ENCODE measurements at places on chromosomes 5 and 9. TPM values are rescaled to one million over a fixed set of nuclear protein-coding genes. Genes with fewer than 3 reads are reported as not detected.

CDKN2B-AS1 gene
- total RNA-seq, result 0.39 TPM

SYK gene
- total RNA-seq, result 0.07 TPM

PTGR1 gene
- total RNA-seq, result 77.9 TPM

KIAA1191 gene
- 105 TPM for total RNA-seq

GM2A gene
- total RNA-seq, result 18.5 TPM

SMIM33 gene
- not detected for total RNA-seq

ADAM19 gene
- total RNA-seq, result 8.9 TPM

TAS2R1 gene
- total RNA-seq, result not detected

DNA sequence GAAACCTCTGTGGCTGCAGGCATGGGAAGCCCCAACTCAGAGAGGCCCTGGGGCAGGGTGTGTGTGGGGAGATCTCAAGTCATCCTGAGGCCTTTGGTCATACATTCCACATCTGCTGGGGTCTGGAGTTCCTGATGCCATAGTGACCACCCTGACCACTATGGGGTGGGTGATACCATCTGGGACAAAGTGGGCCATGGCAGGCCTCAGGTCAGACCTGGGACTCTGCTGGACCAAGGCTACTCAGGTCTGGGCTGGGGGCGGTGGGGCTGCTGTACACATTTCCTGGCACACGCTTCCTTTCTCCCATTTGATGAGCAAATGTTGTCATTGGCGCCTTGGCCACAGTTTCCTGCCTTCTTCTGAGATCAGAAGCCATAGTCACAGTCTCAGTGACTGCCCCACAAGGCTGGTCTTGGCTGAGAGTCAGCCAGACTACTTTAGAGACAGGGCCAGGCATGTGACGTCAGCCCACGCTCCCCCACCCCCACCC, 15.1 kb upstream of the ACSL6 start:
- no peak for DNase-seq

DNA sequence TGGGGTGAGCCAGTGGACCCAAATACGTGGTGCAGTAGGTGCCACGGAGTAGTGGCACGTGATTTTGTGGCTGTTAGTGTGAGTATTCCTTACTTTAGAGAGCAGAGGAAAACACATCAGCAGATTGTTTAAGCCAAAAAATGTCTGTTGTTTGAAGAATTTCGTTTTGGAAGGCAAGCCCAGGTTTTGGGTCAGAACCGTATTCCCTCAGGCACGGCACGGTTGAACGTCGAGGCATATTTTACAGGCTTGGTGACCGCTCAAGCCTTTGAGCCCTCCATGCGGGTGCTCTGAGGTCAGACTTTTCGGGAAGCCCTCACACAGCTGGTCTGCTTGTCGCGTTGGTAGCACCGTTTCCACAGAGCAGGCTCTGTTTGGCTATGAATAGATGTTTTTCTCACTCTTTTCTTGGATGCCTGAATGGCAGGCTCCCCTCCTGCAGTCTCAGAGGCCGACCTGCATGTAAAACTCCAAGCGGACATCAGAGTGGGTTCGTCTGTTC, 27.2 kb downstream of the NEK6 start:
- DNase-seq, result no peak

DNA sequence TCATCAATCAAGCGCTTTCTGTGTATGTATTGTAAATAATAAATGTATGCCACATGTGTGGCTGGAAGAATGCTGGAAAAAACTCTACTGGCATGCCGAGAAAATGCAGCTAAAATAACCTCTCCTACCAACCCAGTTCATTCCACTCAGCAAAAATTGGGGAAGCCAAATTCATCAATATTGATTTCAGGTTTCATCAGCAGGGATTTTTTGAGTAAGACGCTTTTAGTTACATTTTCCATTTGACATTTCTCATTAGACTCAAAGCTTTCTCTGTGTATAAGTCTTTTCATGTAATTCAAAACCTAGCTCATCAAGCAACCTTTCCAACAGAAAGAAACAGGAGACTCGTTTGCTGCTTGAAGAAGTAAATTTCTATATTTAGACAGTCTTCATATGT, 338.1 kb downstream of the DMRT2 start:
- DNase-seq, result no peak

DNA sequence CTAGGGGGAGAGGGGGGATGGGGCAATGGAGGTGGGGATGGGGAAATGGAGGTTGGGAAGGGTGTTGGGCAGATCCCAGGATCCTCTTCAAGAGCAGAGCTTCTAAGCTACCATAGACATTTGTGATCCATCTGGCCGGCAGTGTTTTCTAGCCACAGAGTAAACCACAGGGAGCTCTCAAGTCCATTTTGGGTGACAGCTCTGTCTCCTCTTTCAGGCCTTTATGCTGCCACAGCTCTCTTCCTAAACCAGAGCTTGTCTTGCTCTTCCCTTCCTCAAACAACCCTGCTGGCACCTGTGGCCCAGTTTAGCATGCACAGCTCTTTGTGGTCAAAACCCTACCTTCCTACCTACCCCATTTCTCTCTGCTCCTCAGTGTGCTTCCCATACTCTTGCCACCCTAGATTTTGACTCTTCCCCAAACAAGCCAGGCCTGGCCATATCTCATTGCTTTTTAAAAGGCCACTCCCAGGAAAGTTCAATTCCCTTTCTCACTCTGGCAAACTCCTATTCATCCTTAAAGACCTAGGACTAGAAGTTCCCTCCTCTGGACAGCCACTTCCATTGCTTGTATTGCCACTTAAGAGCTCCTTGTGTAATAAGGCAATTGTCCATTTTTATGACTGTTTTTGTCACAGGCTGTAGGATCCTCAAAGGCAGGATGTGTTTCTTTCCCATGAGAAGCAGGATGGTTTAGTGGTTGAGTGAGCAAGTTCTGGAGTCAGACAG, 84.3 kb upstream of the PANK3 start:
- no peak for DNase-seq

DNA sequence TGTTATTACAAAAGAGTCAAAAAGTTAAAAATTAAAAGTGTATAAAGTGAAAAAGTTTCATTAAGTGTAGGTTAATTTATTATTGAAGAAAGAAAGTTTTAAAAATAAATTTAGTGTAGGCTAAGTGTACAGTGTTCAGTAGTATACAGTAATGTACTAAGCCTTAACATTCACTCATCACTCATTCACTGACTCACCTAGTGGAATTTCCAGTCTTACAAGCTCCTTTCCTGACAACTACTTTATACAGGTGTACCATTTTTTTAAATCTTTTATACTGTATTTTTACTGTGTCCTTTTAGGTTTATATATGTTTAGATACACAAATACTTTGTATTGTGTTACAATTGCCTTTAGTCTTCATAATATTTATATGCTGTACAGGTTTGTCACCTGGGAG, 530.2 kb upstream of the FAM174A start:
- DNase-seq, result no peak

- DNase-seq, result peak; percentile 37
Measured at GRCh38 chr5:176660860-176661641, 13.8 kb downstream of the TSPAN17 start.

GRCh38 chr9:110276781-110277180, 20.5 kb upstream of the TXN start:
- no peak for DNase-seq

DNA sequence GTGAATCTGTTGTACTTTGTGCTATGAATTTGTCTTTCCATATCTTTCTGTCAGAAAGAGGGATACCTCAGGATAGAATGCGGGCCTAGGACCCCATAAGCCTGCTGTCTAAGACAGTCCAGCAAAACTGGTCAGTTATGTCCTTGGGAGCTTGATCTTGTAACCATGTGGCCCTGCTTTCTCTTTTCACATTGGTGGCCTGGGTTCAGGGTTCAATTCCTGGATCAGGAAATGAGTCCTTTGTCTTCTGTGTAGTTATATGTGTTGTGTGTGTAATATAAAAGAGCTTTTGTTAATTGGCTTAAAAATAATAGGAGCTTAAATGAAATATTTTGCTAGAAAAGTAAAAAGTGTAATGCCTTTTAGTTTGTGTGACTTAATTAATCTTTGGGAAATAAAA, 16.9 kb downstream of the FREM1 start:
- no peak for DNase-seq

DNA sequence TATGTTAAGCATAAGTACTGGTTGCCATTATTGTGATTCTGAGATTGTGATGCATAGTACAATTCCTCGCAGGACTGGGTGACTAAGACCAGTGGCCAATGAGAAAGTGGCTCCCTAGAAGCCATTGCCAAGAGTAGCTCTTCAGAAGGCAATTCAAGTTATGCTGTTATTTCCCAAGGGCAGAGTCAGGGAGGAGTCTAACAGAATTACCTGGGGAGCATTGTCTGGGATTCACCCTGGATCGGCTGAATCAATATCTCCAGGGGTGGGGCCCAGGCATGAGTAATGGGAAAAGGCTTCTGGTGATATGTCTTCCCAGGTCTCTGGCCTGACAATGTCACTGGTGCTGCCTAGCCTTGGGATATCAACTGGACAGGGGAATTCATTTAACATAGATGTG, 10.9 kb upstream of the ARHGEF28 start:
- no peak for DNase-seq

- no peak for DNase-seq
Measured at GRCh38 chr5:72268753-72269410, 51.2 kb downstream of the MRPS27 start.

GRCh38 chr5:55140908-55141665, 18.9 kb upstream of the GPX8 start:
- DNase-seq, result no peak

DNA sequence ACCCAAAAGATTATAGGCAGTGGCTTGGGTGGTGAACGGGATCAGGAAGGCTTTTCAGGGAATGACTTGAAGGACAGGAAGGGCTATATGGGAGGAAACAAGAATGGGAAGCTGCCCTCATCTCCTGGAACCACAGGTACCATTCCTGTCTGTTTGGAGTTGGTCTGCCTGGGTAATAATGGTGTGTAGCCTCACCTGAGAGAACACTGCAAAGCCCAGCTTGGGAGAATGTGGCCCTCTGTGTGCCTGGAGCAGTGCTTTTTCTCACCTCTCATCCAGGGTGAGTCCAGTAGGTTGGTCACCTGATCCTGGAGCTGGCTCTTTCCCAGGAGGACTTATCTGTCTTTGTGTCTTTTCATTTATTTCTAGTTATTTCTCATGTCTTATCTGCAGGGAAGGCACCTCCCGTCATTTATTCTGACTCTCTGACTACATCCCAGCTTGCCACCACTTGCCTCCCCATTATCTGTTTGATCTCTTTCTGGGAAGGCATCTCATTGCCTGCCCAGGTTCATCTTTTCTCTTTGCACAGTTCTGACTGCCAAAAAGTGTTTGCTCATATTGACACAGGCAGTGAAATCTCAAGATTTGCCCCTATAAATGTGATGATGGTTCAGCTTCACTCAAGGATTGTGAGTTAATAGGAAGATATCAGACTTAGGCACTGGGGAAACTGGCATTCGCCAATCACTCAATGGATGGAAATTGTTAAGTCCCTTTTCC, 22.5 kb upstream of the OR2S2 start:
- no peak for DNase-seq

DNA sequence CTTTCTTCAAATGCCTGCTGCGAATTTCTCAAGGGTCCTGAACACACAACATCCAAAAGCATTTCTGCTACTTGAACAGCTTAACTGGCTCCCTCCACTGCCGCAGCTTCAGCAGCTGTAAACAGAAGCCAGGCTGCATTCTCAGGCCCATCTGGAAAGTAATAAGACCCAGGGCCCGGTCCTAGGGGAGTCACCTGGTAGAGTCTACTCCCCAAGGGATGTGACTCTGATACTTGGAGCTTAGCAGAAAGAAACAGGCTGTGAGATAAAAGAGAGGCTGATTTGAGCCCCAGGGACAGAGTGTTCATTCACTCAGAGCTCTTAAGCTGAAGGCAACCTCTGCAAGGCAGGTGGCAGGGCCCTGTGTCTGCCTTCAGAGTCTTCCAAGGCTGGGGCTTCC, 356.8 kb downstream of the SPOCK1 start:
- no peak for DNase-seq

GRCh38 chr9:33614001-33614687, 90.1 kb downstream of the ANKRD18B start:
- DNase-seq, result no peak

DNA sequence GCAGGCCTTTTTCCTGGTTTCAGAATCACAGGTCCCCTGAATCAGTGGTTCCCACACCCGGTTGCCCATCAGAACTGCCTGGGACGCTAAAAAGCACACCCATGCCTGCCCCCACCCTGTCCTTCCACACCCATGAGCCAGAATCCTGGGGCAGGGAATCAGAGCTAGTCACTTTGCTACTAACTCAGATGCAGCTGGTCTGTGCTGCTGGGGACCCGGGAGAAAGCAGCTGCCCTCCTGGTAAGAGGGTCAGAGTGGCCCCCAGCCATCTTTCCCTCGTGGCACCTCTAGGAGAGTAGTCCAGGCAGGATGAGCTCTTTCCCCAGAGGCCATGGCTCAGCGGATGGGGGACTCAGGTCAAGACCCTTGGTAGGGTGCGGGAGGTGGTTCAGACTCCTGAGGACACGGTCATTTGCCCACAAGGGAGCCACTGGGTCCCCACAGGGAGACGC, 11.3 kb upstream of the NUP214 start:
- no peak for DNase-seq

DNA sequence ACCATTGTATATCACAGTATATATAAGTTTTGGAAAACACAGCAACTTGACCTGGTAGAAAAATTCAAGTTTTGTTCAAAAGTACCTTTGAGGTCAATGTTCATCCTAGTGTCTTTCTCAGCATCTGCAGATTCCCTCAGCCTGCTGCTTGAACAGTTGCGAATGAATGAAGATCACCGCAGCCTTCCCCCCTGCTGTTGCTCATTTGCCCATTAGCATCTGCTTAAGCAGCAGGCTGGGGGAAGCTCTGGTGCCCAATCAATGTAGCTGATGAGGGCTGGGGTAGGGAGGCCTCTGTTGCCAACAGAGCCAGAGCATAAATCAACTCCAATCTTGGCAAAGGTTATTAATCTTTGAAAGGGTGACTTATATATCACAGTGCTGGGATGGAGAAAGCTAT, 586.5 kb upstream of the PTPRD start:
- no peak for DNase-seq

DNA sequence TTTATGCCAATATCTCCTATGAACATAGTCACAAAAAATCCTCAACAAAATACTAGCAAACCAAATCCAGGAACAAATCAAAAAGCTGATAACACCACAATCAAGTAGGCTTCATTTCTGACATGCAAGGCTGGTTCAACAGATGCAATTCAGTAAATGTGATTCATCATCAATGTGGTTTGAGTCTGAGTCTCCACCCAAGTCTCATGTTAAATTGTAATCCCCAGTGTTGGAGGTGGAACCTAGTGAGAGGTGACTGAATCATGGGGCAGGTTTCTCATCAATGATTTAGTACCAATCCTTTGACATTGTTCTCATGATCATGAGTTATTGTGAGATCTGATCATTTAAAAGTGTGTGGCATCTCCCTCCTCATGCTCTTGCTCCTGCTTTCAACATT, 1072.7 kb downstream of the NR2F1-AS1 start:
- no peak for DNase-seq

- no peak for DNase-seq
Measured at GRCh38 chr5:55453211-55453610, 81.6 kb downstream of the PLPP1 start.

DNA sequence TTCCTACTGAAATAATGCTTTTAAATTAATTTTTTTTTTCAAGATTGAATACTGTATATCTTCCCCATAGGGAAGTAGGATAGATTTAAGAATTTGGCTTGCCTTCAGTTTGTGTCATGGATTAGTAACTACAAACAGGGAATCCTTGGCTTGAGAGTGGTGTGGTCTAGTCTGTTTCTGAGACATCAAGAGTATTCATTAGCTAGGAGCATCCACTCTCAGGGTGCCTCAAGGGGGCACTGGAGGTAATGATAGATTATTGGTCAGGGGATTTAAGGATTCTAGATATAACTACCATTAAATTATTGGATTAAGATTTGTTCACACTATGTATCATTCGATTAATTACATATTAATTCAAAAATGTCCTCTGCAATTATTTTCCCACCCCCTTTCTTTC, 91.8 kb upstream of the TXNDC8 start:
- no peak for DNase-seq

Data from pulmonary artery endothelial cell (primary cell).